SW480 (cell line): ENCODE measurements at places on chromosomes 11 and 22.
A peak's percentile ranks its signal among the peaks of the same experiment; 100 is the strongest.

GRCh38 chr11:129740125-129740719 is 75.4 kb upstream of the TMEM45B start:
- no peak for DNase-seq

GRCh38 chr22:25023879-25024278 is 71.4 kb downstream of the KIAA1671 start:
- DNase-seq = no peak

- DNase-seq = peak; percentile 22
Observed at GRCh38 chr22:42080287-42080686, 787 bp downstream of the SMDT1 start.

DNA sequence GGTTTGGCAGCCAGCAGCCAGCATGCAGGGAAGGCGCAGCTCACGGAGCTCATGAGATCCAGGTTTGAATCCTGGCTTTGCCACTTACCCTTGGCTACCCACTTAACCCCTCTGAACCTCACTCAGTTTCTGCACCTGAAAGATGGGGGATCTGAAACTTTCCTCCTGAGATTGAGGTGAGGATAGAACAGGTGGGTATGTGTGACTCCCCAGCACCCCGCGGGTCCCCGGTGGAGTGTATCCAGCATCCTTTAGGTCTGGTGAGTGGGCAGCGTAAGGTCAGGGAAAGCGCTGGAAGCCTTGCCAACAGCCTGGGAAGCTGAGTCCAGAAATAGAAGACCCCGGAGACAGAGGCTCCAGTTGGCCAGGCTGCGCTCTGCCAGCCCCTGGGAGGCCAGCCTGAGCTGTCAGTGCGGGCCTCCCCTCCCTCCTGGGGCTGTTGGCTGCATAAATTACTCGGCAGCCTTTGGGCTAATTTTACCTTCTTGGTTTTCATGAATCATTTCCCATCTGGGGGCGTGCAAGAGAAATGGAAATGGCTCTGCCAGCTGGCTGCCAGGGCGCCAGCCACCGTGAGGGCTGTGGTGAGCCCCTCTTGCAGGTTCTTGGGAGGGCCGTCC is 17.6 kb downstream of the PRDM11 start:
- DNase-seq = no peak

DNA sequence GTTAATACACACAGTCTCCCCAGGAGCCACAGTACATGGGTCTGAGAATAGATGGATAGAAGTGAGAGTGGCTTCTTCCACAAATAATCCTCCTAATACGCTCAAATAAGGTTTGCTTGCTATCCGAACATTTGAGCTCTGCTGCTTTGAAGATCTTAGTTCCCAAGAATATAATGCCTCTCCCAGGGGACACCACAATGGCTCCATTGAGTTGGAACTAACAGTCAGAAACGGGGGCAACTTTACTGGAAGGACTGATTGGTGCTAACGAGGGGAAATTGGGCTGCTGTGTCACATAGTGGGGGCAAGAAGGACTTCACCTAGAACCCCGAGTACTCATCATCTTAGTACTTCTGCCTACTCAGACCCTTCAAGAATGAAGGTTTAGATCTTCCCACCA is 66.2 kb downstream of the IGLL5 start:
- no peak for DNase-seq

DNA sequence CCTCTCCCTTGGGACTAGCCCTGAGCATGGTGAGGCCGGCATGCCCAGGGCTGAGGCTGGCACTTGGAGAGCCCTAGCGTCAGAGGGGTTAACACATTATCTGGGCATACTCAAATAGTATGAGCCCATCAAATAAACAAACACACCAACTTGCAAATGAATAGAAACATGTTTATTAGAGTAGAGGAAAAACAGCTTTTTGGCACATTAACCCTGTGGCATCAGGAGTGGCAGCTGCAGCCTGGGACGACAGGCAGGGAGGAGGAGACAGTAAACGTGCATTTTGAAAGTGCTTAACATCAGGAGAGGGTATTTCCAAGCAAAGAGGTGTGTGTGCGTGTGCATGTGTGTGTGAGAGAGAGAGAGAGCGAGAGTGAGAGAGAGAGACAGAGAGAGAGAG is 684.9 kb downstream of the NTM start:
- no peak for DNase-seq
